ENCODE measurements at places on chromosomes 5 and 9.

DNA sequence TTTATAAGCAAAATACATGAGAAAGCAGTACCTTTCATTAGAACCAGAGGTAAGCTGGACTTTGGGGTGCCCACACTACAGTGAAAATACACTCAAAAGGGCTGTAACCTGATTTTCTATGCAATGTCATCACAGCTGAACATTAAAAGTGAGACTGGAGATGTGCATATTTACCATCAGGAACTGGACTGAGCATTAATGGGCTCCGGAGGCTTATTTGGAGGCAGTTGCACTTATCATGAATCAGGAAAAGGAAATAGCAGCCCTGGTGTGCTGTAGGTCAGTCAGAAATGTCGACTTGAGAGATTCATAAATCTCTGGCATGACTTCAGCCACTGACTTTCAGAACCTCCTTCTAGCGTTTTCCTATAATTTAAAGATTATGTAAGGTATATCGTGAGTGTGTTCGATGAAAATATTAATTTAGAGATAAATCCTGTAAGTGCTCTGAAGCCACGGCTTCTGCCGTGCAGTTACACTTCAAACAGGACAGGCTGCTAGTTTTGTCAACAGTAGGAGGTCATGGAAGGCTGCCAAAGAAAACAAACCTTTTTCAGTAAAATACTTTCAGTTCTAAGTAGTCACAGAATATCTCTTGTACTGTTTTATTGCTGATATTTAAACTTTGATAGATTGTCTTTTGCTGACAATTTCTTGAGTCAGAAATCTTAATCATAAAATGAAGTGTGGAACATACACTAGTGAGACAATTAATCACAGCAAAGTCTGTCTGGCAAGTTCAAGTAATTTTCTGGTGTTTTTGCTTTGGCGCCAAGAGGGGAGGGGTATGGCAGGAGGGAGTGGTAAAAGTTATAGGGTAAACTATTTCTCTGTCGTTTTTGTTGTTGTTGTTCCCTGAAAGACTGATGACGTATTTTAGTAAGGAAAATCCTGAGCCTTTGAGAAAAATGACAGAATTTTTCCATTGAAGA is 939.7 kb downstream of the NR2F1-AS1 start:
- peak; percentile 89 for DNase-seq

- no peak for DNase-seq
Observed at GRCh38 chr5:51518607-51519006, 135.4 kb downstream of the ISL1 start.

DNA sequence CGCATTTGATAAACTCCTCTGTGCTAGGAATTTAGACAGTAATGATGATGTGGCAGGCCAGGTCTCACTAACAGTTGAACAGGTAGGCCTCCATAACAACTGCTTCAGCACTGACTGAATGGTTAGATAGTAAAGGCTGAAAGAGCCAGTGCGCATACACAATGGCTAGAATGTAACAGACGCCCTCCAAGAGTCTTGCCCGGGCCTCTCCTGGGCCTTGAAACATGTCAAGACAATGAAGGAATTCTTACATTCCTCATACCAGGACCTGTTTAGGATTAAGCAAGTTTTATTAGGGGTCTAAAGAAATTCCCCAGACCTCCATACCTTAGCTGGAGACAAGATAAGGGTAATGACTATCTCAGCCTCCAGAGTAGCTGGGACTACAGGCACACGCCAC is 6.7 kb upstream of the BICD2 start:
- no peak for DNase-seq

DNA sequence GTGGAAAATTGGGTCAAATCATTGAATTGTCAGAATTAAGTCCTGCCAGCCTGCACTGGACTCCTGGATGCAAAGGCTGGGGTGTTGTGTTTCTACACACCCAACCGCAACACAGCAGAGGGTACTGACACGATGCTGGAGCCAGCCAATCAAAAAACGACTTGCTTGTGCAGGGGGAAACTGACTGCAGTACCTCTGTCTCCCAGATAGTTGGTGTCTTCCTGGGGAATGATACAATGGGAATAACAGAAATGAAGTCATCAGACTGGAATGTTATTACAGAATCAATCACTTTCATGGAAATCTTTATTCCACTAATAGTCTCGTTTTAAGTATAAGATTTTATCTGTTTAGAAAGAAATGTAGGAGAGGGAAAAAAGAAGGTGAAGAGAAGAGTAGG is 330.3 kb downstream of the MLLT3 start:
- DNase-seq = peak; percentile 55

DNA sequence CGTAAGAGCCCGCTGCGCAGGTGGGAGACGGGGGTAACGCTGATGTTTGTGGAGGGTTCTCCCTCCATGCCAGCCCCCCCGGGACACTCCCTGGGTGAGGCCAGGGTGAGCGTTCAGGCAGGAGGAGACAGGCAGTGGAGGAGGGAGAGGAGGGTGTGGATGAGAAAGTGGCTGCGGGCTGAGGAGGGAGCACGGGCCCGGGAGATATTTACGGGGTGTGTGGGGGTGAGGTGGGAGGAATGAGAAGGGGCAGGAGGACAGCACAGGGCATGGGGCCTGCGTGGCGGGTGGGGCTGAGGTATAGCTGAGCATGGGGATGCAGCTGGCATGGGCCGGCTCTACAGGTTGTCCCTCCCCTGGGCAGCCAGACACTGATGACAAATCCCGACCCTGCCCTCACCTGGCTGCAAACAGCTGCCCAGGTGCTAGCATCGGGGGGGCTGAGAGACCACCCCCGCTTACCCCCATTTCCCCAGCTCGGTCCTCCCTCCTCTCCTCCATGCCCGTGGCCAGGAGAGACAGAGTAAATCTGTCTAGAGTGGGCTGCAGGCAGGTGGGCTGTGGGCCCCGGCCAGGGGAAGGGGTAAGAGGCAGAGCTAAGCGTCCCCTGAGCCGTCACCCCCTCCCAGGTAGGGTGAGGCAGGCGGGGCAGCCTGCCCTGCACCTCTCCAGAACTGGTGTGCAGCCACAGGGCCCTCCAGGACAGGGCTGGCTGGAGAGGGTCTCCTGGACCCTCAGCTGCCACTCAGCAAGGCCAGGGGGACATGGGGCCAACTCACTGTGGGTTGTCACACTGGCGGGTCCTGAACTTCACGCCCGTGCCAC is 79.2 kb downstream of the ZNF354C start:
- no peak for DNase-seq

DNA sequence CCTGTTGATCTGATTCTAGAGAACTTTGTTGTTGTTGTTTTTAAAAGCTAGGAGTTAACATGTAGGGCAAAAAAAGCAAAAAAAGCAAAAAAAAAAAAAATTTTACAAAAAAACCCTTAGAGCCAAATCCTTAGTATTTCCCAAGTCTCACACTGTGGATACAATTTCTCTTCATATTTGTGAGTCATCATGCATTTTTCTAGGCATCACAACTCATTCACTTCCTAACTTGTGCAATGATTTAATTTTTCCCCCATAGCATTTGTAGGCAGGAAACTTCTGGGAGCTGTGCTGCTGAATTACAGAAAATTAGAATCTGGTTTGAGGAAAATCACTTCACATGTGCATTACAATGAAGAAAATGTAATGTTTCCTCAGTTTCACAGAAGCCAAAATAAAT is 91.9 kb downstream of the MARCHF3 start:
- peak; percentile 48 for DNase-seq

DNA sequence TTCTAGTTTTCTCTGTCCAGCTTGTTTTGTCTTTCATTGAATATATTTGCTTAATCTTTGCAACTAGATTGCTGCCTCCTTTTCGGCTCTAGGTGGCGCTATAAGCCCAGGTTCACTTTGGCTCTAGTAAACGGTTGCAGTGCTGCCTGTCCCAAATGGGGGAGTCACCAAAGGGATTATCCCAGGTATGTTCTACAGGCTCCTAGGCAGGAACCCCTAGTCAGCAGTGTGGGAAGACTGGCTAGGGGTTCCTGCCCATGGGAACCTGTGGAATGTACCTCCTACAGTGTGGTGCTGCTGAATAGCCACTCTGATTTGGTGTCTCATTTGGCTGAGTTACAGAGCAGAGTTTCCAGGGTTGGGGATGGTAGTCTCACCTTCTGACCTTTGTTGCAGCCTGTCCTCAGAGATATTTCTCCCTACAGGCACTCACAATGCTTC is 85.2 kb downstream of the ARSB start:
- peak; percentile 57 for DNase-seq

- peak; percentile 26 for DNase-seq
Observed at GRCh38 chr9:33988219-33988890, 60.3 kb downstream of the UBAP2 start.

DNA sequence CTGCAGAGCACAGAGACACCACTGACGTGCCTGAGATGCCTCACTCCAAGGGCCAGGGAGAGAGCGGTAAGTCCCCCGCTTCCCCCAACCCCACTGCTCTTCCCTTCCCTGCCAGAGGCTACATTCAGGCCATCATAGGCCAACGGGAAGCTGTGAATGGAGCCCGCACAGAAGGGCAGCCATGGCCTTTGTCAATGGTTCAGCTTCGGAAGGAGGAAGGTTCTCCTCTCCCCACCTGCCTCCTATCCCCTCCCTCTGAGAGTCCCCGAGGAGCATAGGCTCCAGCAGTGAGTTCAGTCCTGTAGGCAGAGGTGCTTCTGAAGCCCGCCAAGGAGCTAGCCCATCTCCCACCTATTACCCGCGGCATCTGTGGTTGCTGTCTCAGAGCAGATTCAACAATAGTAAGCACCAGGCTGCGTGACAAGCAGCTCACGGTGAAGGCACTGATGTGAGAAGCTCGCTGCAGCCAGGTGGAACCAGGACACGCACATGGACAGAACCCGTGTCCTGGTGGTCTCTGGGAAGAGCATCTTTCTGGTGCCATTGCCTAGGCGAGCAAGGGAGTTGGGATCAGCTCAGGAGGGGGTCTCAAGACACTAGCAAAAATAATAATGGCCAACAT is 15.9 kb downstream of the QRFP start:
- no peak for DNase-seq

DNA sequence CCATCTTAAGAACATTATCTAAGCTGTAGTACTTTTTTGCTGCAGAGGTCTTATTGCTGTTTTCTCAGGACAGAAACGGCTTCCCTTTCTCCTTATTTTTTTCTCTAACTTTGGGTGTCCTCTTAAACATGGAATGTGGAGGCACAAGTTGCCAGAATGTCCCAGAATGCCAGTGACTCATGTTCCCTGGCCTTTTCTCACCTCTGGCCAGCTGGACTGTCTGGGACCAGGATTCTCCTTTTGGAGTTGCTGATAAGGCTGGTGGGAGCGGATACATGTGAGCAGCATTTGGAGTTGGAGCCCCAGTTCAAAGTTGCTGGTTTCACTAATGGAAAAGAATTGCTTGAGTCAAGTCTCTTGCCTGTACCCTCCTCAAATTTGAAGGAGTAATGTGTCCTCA is 112.8 kb downstream of the ARHGAP26 start:
- DNase-seq = peak; percentile 66

DNA sequence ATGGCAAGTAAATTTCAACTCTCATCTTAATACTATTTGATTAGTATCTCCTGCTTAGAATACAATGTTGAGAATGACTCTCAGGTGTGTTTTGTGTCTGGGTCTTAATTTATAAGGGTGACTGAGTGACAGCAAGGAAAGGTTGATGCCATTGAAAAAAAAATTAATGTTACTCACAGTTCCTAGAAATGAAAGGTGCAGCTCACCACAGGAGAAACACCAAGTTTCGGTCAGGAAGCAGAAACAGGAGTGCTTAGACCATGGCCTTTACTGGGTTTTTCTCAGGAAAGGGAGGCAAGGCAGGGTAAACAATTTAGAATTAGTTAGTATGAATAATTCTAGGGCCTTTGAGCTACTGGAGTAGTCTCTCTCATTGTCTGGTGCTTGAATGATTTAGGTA is 159.2 kb upstream of the C9orf72 start:
- DNase-seq = no peak

All from M059J (cell line).